ENCODE measurements at places on chromosomes 3 and 15.
A peak's percentile ranks its signal among the peaks of the same experiment; 100 is the strongest.

DNA sequence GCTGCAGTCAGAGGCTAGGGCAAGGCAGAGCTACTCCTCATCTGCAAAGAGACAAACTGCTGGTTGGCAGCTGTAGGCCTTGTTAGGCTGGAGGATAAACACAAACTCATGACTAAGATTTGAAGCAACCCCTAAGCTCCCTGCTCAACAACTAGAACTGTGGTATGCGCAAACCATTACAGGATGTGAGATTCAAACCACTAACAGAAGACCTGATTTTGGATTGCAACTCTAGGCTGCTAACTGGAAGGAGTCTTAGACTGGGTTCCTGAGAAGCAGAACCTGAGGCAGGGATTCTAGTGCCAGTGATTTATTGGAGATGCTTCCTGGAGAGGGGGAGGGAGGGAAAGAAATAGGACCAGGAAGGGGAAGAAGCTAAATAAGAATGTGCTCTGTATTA lies 22.5 kb downstream of the CCR4 start:
- H3K27me3 ChIP-seq, result no peaks in the 10 kb centered on the region
- H3K4me1 ChIP-seq, result peaks cover 10% of the 10 kb centered on the region
- H3K27ac ChIP-seq, result no peak overlapping the region
- no peaks in the 10 kb centered on the region for H3K36me3 ChIP-seq
- peak; percentile 49 for DNase-seq

GRCh38 chr15:25408428-25408827 lies 30.4 kb downstream of the UBE3A start:
- no peak for DNase-seq
- H3K4me1 ChIP-seq, result peaks cover 45% of the 10 kb centered on the region
- no peaks in the 10 kb centered on the region for H3K27me3 ChIP-seq
- no peak overlapping the region for H3K4me3 ChIP-seq

- H3K27ac ChIP-seq, result no peak within 1 kb of the TSS
- no peaks in the 10 kb centered on the region for H3K36me3 ChIP-seq
- peak; percentile 50 for DNase-seq
- peaks cover 3% of the 10 kb centered on the region for H3K4me1 ChIP-seq
Observed at GRCh38 chr3:190862209-190863118, at the start of gene GMNC. Gene GMNC, minus strand, starts transcription at chr3:190862694. Its CDS starts 79 bp downstream, at chr3:190862615.

DNA sequence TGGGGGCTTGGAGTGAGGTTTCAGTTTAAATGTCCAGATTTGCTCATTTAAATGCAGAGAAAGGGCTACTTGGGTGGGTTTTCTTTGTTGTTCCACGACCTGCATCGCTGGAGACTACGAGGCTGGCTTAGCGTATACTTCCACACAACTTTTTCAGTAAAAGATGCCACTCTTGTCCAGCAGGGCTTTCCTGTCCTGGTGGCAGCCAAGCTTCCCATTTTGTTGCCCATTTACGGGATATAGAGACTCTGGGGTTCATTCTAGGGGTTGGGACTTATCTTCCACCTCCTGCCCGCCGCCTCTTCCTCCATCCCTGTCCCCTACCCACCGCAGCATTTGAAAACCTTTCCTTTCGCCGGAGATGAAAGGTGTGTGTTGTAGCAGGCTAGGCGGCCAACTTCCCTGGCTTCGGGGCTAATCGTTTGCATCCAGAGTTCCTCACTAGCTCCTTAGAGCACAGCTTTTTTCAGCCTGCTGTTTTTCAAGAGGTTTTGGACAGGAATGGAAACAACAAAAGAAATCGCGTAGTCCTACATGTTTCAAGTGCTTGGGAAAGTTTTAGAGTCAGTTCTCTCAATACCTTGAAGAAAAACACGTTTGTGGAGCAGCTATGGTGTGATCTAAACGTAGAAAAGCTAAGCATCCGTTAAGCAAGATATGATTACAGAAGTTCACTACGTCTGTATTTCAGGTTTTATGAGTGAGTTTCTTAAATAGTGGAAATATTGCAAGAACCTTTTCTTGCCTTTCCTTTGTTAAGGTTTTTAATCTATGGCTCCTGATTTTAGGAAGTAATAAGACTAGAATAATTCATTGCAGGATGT lies 843 bp downstream of the CHRNA5 start:
- peak overlapping the region; percentile 80 for H3K4me3 ChIP-seq
- DNase-seq, result no peak
- H3K36me3 ChIP-seq, result no peaks in the 10 kb centered on the region
- peaks cover 24% of the 10 kb centered on the region for H3K4me1 ChIP-seq
- no peak overlapping the region for H3K27ac ChIP-seq

DNA sequence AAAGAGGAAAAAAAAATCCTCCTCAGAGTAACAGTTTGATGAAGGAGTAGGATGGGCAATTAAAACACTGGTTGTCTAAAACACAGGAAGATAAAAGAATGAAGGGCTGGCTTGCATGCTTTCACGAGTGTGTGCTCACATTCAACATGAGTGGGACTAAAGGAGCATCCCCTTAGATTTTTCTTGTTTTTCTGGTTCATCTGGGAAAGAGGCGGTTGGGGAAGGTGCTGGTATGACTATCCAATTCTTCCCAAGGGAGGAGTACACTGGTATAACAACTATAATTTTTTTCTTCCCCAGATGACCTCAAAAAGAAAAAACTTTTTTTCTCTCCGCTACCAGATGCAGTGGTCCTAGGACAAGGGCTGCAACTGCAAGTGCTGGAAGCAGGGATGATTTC lies 143.7 kb downstream of the MYO9A start:
- no peaks in the 10 kb centered on the region for H3K4me1 ChIP-seq
- H3K27me3 ChIP-seq, result no peaks in the 10 kb centered on the region
- peaks cover 6% of the 10 kb centered on the region for H3K36me3 ChIP-seq

DNA sequence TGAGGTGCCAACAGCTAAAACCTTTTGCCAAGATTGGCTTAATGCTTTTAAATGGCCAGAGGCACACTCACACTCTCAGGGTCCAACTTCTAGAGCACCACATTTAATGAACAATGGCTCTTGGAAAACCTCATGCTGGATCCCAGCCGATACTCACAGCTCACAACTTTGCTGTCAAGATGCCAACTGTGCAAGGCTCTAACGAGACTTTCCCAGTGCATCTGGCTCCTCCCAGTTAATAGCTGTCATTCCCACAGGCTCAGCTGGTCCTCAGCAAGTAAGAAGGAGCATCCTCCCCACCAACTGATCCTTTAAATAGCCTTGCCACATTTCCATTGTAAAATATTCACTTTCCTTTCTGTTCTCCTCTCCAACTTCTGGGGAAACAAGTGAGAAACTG lies 20.3 kb upstream of the FRMD4B start:
- no peak for DNase-seq
- no peak overlapping the region for H3K4me3 ChIP-seq
- H3K36me3 ChIP-seq, result no peaks in the 10 kb centered on the region
- no peak overlapping the region for H3K27ac ChIP-seq
- H3K4me1 ChIP-seq, result peaks cover 3% of the 10 kb centered on the region
- peaks cover 2% of the 10 kb centered on the region for H3K27me3 ChIP-seq

DNA sequence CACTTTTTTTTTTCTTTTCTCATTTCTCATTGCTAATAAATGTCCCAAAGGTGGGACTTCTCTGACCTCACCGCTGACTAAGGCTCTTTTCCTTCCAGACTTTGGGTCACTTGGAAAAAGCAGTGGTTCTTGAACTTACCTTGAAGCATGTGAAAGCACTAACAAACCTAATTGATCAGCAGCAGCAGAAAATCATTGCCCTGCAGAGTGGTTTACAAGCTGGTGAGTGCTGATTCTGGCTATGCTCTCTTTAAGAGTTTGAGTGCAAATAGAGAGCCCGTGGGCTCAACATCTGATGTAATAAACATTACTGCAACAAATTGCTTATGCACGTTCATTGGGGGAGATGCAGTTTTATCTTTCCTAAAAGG lies 2.0 kb downstream of the BHLHE40 start:
- peaks cover 52% of the 10 kb centered on the region for H3K36me3 ChIP-seq
- no peaks in the 10 kb centered on the region for H3K27me3 ChIP-seq
- no peak for DNase-seq
- H3K4me1 ChIP-seq, result peaks cover 65% of the 10 kb centered on the region
- H3K27ac ChIP-seq, result peak overlapping the region; percentile 52

DNA sequence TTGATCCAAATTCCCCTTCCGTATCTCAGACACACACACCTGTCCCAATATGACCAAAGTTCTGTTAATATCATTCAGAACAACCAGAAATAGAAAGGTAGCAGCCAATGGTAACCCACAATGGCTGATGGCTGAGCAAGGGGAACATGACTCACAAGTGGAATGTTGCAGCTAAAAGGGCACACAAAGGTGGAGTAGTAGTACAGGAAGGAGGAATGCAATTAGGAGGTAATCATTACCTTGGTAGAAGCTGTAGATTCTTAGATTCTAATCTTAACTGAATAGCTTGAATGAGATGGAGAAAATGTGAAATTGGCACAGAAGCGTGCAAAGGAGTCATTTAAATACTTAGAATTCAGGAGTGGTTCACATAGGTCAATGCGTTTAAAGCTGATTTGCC lies 347.9 kb downstream of the NR2F2 start:
- H3K4me3 ChIP-seq, result no peak overlapping the region
- no peak for DNase-seq
- no peak overlapping the region for H3K27ac ChIP-seq
- no peaks in the 10 kb centered on the region for H3K36me3 ChIP-seq
- H3K27me3 ChIP-seq, result peaks cover 5% of the 10 kb centered on the region
- H3K4me1 ChIP-seq, result no peaks in the 10 kb centered on the region

DNA sequence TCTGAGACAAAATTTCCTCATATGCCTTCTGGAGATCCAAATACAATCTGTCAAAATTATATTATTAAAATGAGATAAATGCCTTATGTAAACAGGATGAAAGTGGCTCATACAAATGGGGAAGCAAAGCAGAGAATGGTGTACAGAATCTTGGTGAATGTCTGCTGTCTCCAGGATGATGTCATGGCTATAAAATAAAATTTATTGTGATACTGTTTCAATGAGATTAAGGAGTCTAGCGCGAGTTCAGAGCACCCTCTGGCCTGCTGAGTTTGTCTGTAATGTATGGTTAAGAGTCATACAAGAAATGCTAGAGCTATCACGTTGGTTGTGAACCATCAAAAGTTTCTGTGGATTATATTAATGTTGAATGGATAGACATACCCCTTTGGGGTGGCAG lies 359.7 kb downstream of the EFHB start:
- H3K4me3 ChIP-seq, result no peak overlapping the region
- H3K4me1 ChIP-seq, result no peaks in the 10 kb centered on the region
- no peaks in the 10 kb centered on the region for H3K36me3 ChIP-seq
- DNase-seq, result no peak
- no peaks in the 10 kb centered on the region for H3K27me3 ChIP-seq
- H3K27ac ChIP-seq, result no peak overlapping the region
